Activated CD4-positive, CD25-positive, alpha-beta regulatory T cell (primary cell): ENCODE measurements at places on chromosomes 5 and 9.

DNA sequence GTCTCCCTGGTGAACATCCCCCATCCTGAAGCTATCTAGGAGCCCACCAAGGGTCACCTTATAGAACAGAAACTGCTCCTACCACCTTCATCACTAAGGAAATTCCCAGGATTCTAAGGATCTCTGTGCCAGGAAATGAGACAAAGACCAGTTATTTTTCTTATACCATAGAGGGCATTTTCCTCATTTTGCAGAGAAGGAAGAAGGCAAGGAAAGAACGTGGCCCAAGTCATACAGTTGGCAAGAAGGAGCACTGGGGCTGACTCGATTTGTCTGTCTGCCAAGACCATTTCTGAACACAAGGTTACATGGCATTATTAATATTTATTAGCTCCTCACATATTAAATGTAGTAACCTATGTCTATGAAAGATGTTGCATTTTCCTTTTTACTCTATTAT, 49.6 kb upstream of the TNFSF15 start:
- DNase-seq = no peak

GRCh38 chr9:109792951-109793546, 13.1 kb downstream of the PALM2AKAP2 start:
- no peak for DNase-seq

- DNase-seq = no peak
Measured at GRCh38 chr9:128333451-128333869, 6.9 kb upstream of the SLC27A4 start.

DNA sequence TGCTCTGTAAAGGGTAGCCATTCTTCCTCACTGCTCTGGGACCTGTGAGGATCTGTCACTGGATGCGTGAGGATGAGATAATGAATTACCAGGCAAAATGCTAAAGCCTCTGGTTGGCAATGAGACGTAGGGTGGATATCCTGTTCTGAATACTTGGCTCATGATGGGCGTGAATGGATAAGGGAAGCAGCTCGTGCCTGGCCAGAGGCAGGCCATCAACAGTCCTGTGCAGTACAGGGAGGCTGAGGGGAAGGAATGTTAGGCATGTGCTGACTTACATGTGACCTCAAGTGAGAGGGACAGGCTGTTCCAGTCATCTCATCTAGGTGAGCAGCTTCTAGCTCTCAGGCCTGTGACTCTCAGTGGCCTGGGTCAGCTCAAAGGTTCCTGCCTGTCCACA, 172.8 kb downstream of the CARTPT start:
- no peak for DNase-seq

GRCh38 chr5:97735209-97735608, 552.2 kb upstream of the RIOK2 start:
- DNase-seq = no peak

- no peak for DNase-seq
Measured at GRCh38 chr5:35785601-35786085, 71.0 kb upstream of the IL7R start.

DNA sequence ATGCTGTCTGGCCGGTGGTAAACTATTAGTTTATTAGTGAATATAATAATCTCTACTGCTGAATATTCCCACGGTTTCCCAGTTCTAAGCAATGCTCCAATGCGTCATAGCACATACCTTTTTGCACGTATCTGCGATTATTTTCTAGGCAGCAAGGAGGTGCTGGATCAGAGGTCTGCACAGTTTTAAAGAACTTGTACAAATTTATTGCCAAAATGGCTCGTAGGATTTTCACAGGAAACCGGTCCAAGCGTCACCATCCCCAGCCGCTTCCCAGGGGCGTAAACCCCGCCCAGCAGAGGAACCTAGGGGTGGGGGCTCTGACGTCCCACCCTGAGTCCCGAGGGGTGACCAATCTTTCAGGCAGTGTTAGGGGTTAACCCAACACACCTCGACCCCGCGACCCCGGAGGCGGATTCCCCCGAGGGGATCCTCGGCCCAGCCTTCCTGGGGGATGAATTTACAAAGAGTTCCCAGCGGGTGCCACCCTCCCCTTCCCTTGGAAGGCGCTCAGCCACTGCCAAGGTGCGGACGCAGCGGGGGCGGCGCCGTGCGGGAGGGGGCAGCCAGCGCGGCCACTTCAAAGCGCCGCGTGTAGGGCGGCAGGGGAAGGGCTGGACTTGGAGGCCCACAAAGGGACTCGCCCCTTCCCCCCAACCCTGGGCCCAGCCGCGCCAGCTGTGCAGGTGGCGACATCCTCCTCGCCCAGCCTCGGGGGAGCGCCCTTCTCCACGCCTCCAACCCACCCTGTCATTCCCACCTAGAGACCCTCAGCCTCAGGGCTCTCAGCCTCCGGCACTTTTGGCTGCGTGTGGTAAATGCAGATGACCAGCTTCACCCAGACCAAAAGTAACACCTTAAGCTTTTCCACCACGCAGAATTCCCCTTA, 43.5 kb upstream of the TCF7 start:
- DNase-seq = no peak

DNA sequence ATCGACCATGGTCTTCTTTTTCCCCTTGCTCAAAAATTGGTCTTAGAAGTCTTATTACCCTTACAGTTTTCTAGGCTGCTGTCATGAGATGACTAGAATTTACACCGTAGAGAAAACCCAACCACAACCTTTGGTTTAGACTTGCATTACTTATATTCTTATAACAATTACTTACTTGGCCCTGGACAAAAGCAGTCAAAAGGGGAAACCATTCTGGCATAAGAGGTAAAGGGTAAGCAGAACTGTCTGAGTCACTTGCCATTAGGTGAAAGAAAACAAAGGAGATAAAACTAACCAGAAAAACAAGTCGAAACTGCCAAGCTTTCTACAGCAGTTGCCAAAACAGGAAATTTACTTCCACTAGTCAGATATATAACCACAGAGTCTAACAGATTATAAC, 17.9 kb downstream of the TMEM245 start:
- DNase-seq = no peak

DNA sequence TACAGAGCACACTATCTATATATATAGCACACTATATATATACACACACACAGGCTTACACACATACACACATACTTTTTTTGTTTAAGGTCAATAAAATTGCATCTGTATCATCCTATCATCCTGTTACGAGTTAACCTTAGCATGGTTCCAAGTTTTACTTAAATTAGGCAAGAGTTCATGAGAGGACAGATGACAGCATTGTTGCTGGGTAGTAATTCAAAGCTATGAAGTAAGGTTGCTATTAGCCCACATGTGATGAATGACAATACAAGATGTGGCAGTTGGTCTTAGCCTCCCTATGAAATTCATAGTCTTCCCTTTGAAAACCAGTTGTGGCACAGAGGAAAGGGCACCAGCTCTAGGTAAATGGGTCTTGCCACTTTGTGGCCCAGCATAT, 438.1 kb downstream of the ACTL7B start:
- DNase-seq = no peak

GRCh38 chr5:73495772-73496335, 2.4 kb upstream of the BTF3 start:
- no peak for DNase-seq

DNA sequence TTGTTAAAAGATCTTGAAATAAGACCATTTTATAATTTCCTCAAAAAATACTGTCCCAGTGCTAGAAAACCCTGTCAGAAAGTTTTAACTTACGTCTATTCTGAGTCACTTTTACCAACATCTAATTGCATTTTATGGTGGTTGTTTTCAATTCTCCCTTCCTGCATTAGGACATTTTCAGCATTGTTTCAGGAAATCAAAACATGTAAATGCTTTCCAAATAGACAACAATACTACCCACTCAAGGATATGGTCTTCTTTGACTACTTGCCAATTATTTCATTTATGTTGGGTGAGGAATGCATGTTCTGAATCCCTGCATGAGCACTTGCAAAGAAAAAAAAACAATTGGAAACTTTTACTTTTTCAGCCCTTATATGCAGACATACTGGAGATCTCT, 284.6 kb upstream of the PDE4D start:
- DNase-seq = no peak

DNA sequence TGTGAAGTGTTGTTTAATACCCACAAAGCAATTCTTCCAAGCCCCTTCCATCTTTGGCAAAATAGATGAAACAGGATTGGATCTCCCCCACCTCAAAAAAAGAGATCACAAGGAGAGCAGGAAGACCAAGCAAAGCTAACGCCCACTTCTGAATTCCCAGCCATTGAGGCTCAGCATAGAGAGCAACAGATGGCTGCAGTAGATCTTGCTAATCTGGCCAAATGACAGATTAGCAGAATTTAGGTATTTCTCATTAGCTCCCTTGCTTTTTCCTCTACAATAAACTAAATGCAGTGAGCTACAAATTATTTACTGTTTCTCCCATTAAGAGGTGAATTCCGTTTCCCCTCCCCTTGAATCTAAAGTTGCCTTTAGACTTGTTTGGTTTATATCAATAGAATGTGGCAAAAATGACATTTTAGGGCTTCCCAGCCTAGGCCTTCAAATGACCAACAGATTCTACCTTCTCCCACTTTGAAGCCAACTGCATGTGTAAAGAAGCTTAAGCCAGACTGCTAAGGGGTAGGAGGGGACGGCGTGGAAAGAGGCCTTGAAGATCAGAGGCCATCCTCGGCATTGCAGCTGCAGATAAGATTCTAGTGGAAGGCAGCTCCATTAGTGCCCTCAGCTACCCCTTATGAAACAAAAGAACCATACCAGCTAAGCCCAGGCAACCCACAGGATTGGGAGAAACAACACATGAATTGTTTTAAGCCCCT, 56.8 kb upstream of the CPEB4 start:
- no peak for DNase-seq

GRCh38 chr5:54570916-54571315, 53.4 kb downstream of the SNX18 start:
- DNase-seq = no peak

- DNase-seq = no peak
Measured at GRCh38 chr5:131229623-131230022, 34.2 kb upstream of the CDC42SE2 start.

- DNase-seq = no peak
Measured at GRCh38 chr5:7393921-7394799, 1.8 kb upstream of the ADCY2 start.

DNA sequence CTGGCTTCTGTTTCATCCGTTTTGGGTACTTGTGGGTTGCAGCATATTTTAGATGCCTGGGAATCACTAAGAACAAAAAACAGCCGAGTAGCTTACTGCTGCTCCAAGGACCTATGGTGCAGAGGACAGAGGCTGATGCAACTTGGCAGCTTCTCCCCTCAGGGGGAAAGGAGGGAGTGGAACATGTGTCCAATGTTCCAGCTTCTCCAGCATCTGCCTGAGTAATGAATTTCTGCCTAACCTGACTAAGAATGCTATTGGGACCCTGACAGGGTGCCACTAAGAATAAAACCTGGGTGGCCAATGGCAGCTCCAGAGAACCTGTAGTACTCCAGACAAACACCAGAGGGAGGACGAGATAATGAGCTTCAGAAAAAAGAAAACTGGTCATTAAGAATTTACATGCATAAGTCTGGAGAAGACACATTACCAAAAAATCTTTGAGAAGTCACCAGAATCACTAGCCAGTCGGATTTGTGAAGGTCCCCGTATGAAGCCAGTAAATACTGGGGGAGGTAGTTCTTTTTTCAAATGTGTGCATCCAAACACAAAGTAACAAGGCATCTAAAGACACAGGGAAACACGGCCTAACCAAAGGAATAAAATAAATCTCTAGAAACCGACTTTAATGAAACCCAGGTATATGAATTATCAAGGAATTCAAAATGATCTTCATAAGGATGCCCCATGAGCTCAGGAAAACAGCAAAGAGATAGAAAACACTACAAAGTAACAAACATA, 293.5 kb downstream of the HINT1 start:
- DNase-seq = peak; percentile 1

- no peak for DNase-seq
Measured at GRCh38 chr5:102271759-102272158, 24.3 kb downstream of the SLCO4C1 start.

GRCh38 chr5:68431601-68432337, 216.2 kb downstream of the PIK3R1 start:
- no peak for DNase-seq

GRCh38 chr5:59673438-59674058, 220.0 kb downstream of the PDE4D start:
- no peak for DNase-seq

GRCh38 chr9:22622815-22623214, 176.2 kb downstream of the DMRTA1 start:
- no peak for DNase-seq

DNA sequence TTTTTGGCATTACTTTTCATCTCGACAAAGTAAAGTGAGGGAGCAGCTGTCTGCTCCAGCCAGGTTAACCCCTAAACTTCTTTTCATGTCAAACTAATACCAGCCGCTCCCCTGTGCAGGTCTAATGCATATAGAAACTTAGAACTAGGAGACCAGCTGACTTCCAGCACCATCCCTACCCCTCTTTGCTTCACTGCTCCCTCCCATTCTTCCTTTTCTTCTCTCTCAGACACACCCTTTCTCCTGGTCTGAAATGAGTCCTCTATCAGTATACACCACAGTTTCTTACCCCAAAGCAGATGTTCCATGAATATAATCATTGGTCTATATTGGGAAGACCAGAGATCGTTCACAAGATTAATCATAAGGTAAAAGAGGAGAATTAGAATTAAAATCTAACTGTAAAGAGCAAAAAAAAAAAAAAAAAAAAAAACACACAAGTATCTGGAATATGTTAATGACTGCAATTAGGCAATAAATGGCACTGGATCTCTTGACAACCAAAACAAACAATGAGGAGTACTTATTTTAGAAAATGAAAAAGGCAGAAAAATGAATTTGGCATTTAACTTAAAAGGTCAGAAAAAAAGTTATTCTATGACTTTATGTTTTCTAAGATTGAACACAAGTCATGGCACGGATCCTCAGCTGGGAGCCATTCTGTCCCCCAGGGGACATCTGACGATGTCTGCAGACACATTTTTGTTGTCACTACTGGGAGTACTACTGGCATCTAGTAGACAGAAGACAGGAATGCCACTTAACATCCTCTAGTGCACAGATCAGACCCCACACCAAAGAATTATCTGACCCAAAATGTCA, 209.8 kb downstream of the PJA2 start:
- no peak for DNase-seq

GRCh38 chr9:135082536-135082935, 4.9 kb upstream of the OLFM1 start:
- no peak for DNase-seq

DNA sequence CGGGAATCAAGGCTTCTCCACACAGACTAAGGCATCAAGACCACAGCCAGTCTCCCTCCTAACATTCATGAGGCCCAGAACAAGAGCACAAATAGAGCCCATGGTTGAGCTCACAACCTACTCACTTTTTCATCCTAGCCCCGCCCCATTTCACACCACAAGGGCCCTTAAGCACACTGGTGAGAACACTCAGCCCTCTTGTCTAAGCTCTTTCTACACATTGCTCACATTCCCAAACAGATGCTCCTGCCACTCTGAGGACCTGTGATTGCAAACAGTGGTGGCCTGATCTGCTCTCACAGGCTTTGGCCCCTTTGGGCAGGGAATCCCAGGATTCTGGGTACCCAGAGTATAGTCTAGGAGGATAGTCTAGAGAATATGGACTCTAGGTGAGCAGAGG, 54.0 kb downstream of the FEM1C start:
- no peak for DNase-seq

DNA sequence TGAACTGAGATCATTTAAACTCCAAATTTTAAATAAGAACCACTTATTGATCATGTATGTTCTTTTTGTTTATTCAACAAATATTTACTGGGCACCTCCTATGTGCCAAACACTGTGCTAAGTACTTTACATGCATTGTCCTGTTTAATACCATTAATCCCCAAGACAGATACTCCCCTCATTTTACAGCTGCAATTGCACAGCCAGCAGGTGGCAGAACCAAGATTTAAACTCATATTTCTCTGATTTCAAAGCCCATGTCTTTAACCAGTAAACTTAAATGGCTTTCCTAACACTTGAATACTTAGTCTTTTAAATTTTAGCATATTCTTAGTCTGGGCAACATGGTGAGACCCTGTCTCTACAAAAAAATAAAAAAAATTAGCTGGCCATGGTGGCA, 43.4 kb upstream of the KIAA1958 start:
- no peak for DNase-seq
